ENCODE measurements at places on chromosomes 12 and 14.

DNA sequence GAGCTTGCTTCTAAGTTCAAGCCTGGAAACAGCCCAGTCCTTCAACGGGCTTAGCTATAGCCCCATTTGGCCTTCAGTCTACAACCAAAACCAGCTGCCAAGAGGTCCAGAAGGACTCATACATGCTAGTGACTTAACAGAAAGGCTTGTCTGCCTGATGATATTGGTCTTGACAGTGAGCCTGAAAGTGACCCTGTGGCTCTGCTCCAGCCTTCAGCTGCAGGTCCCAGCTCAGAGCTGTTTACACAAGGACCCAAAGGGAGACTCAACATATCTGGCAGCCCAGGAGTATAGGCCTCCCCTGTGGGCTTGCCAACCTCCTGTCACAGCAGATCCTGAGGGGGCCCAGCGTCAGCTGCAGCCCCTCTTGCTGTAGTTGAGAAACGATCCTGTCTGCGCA, 27.5 kb downstream of the COX16 start:
- no peak for DNase-seq

GRCh38 chr14:61746881-61747280, 15.3 kb upstream of the SNAPC1 start:
- no peak for DNase-seq

DNA sequence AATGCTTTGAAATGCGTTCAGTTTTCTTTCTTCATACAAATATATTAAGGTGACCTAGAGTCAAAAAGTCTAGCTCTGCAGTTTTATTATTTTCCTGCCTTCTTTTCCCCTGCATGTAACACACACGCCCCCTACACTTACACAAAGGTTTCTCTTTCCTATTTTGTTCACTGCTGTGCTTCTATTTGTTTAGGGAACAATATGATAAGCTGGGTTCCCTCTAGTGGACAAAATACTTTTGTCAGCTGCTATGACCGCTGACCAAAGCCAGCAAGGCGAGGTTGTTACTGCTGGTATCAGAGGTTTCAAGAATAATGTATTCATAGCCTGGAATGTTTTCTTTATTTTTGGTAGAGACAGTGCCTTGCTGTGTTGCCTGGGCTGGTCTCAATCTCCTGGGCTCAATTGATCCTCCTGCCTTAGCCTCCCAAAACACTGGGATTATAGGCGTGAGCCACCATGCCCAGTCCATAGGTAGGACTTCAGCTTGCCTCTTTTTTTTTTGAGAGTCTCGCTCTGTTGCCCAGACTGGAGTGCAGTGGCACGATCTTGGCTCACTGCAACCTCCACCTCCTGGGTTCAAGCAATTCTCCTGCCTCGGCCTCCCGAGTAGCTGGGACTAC, 33.4 kb downstream of the FNTB start:
- DNase-seq: peak; percentile 60

GRCh38 chr12:57899010-57899662, 42.2 kb upstream of the ATP23 start:
- no peak for DNase-seq

- DNase-seq: no peak
Observed at GRCh38 chr14:105840266-105841021, 314.1 kb downstream of the TMEM121 start.

- no peak for DNase-seq
Observed at GRCh38 chr12:47311568-47311967, 231.8 kb upstream of the AMIGO2 start.

- DNase-seq: no peak
Observed at GRCh38 chr12:24888813-24889212, 60.1 kb downstream of the BCAT1 start.

GRCh38 chr14:75286313-75286712, 7.7 kb downstream of the FOS start:
- DNase-seq: peak; percentile 4

GRCh38 chr12:84874125-84874824, 38.3 kb downstream of the SLC6A15 start:
- no peak for DNase-seq

DNA sequence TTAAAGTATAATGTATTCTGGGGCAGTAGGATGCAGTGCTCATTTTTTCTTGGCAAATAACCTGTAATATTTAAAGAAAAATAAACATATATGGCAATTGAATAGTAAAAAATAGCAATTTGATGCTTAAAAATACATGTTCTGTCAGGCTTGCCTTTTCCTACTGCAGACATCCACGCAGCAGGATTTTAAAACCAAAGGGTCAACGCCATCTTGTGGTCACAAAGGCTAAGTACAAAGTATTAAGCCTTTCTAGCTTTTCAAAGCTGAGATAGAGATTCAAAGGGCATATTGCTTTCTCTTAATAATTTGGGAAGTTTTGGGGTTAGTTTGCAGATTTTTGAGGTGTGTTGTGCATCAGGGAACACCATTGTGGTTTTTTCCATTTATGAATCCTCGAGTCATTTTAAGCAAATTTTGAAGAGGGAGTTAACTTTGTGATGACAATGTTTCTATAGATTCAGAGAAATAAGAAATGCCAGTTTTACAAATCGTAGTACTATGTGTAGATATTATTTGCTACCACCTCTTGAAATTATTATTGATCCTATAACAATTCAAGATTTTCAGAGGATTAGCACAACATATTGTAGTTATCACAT, 4.7 kb upstream of the CCER1 start:
- no peak for DNase-seq

GRCh38 chr12:13602172-13602571, 379.2 kb downstream of the GRIN2B start:
- no peak for DNase-seq

GRCh38 chr14:70716483-70716882, 74.8 kb downstream of the TTC9 start:
- DNase-seq: no peak

- no peak for DNase-seq
Observed at GRCh38 chr12:14970473-14970872, 2.4 kb upstream of the PDE6H start.

DNA sequence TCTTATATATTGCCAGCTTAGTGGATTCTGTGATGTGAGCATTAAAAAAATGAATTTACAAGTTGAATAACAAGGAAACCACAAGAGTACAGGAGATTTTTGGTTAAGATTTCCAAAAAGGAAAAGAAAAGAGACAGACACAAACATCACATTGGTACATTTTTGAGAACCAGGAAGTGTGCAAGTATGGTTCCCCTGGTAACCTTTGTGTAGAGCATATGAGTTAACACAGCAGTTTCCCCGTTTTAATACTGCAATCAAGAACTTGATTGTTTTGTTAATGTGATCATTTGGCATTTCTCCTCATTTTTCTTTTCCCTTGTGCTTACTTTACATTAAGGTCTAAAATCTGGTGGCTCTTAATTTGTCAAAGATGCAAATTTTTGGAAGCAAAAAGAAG, 490.4 kb upstream of the ATP2B1 start:
- DNase-seq: no peak

DNA sequence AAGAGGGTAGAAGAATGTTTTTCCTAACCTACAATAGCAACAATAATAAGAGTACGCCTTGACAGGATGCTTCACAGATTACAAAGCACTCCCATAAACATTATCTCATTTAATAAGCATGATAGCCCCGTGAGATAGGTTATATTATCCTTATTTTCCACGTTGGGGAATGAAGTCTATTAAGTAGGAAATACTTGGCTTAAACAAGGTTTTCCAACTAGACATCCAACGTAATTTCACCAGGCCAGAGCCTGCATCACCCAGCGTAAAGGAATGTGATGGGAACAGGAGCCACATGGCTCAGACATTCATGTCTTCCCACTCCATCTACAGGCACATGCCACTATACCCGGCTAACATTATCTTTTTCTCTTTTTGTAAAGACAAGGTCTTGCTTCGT, 223.4 kb upstream of the AMIGO2 start:
- no peak for DNase-seq

DNA sequence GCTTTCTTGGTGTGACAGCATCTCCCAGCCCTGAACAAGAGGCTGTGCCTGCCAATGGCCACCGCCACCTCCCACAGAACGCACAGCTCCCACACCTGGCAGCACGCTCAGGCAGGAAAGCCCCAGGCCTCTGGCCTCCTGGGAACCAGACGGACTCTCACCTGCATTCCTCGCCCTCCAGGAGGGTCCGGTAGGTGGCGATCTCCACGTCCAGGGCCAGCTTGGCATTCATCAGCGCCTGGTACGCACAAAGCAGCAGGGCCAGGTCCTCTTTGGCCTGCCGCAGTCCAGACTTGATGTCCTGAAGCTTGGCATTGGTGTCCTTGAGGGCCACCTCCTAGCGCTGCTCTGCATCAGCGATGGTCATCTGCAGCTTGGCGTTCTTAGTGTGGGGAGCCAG, 12.1 kb upstream of the KRT77 start:
- DNase-seq: no peak

GRCh38 chr12:44379831-44380230, 496.3 kb downstream of the NELL2 start:
- no peak for DNase-seq

- peak; percentile 39 for DNase-seq
Observed at GRCh38 chr14:58171090-58171489, 19.1 kb upstream of the ARMH4 start.

DNA sequence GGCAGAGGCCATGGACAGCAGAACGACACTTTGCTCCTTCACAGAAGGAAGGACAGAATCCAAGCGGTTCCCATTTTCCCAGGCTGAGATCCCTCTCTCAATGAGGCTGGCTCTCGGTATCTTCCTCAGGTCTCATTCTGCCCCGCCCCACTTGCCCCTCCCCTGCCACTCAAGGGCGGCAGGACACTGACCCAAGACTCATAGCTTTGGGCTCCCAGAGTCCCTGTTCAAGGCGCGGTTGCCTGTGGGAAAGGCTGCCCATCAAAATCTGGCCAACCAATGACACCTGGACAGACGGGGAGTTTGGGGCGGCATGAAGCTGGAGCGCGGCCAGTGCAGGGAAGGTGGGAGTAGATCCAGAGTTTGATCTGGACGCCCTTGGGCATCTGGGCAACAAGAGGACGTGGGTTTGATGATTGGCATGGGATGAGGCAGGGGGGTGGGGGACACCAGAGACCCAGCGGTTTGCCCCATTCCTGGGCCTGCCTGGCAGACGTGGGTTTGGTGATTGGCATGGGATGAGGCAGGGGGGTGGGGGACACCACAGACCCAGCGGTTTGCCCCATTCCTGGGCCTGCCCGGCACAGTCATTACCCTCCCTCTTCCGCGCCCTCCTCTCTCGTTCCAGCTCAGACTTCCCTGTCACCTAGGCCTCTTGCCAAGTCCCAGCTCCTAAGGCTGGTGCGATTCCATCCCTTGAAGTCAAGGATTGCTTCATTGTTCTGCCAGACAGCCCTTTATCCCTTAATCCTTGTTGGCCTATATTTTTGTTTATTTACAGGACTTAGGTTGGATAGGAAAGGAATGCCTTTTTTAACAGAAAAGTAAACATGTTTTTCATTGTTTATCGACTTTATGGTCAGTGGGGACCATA, 92.1 kb downstream of the NINJ2 start:
- peak; percentile 83 for DNase-seq

DNA sequence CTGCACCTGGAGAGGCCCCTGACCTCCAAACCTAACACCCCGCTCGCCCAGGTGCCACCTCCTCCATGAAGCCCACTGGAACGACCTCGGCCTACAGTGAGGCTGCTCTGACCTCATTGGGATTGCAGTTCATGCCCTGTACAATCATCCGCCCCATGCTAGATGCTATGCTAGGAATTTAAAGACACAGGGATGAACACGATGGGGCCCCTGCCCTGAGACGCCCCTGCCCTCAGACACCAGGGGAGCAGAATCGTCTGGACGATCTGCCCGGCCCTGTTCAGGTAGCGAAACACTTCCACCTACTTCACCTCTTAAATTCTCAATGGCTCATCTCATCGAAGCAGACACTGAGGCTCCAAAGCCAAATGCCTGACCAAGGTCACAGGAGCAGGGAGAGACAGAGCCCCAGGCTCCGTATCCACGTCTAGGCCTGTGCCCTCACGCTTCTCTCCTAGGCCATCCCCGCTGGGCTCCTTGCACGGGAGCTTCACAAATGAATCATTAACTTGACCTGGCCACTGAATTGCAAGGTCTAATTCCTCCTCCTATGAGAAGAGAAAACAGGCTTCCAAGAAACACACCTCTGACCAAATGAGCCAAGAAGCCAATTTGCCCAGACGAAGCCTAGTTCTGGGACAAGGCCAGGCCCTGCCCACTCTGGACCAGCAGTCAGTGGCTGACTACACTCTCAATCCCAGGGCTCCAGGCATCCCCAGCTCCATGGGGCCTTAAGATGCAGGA, 35.2 kb downstream of the SCARB1 start:
- DNase-seq: no peak

- no peak for DNase-seq
Observed at GRCh38 chr14:35958499-35958898, 132.4 kb downstream of the BRMS1L start.

- DNase-seq: no peak
Observed at GRCh38 chr14:30484201-30484600, 74.8 kb upstream of the G2E3 start.

- DNase-seq: no peak
Observed at GRCh38 chr12:124664395-124665111, 97.1 kb upstream of the NCOR2 start.

DNA sequence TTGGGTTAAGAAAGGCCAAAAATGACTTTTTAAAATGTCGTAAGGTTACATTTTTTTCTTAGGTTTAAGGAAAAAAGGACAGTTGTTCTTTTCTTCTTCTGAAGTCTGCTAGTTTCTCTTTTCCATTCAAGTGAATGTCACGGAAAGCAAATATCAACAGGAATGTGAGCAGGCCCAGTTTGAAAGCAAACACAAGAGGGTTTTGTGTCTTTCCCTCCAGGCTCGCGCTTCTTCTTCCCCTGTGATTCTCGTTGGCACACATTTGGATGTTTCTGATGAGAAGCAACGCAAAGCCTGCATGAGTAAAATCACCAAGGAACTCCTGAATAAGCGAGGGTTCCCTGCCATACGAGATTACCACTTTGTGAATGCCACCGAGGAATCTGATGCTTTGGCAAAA, 85.4 kb downstream of the LRRK2 start:
- no peak for DNase-seq

DNA sequence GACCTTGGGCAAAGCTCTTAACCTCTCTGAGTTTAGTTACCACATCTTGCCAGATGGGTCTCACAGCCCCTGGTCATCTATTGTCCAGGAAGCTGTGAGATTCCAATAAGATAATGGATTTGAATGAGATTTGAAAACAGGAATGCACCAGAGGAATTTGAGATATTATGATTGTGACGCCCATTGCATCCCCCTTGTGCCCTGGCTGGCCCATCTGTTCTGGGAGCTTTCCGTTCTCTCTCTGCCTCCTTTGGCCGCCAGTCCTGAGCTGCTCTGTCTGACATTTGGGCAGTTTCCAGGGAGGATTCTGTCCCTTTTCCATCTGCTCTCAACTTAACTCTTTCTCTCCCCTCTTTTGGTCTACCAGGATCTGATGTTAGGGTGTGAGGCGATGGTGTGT, 24.6 kb downstream of the SRRM4 start:
- no peak for DNase-seq

DNA sequence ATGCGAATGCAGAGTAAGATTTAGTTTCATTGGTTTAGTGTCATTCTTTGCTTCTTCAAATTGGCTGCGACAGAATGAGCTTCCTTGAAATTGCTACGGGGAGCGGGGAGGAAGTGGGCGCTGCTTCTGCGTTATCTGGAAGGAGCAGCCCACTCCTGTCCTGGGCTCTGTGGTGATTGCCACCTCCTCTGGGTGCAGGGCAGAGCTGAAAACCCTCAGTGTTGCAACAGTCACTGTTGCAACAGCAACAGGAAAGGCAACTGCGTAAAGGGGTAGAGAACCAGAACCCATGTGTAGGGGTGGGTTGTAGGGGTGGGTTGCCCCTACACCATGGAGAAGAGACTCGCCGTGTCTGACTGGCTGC, 57.7 kb downstream of the MAX start:
- DNase-seq: no peak

- DNase-seq: no peak
Observed at GRCh38 chr14:99564926-99565259, 39.1 kb downstream of the CCDC85C start.
